ENCODE measurements at places on chromosomes 12 and 14.

GRCh38 chr12:27207615-27208413 is 36.3 kb upstream of the STK38L start:
- no peaks in the 10 kb centered on the region for H3K36me3 ChIP-seq
- no peak for DNase-seq
- H3K4me3 ChIP-seq = no peak overlapping the region
- no peak overlapping the region for H3K27ac ChIP-seq
- no peaks in the 10 kb centered on the region for H3K4me1 ChIP-seq

GRCh38 chr12:120540445-120540844 is 6.3 kb downstream of the RNF10 start:
- no peaks in the 10 kb centered on the region for H3K36me3 ChIP-seq
- H3K27ac ChIP-seq = no peak overlapping the region
- no peaks in the 10 kb centered on the region for H3K27me3 ChIP-seq
- H3K4me3 ChIP-seq = no peak overlapping the region
- DNase-seq = no peak

DNA sequence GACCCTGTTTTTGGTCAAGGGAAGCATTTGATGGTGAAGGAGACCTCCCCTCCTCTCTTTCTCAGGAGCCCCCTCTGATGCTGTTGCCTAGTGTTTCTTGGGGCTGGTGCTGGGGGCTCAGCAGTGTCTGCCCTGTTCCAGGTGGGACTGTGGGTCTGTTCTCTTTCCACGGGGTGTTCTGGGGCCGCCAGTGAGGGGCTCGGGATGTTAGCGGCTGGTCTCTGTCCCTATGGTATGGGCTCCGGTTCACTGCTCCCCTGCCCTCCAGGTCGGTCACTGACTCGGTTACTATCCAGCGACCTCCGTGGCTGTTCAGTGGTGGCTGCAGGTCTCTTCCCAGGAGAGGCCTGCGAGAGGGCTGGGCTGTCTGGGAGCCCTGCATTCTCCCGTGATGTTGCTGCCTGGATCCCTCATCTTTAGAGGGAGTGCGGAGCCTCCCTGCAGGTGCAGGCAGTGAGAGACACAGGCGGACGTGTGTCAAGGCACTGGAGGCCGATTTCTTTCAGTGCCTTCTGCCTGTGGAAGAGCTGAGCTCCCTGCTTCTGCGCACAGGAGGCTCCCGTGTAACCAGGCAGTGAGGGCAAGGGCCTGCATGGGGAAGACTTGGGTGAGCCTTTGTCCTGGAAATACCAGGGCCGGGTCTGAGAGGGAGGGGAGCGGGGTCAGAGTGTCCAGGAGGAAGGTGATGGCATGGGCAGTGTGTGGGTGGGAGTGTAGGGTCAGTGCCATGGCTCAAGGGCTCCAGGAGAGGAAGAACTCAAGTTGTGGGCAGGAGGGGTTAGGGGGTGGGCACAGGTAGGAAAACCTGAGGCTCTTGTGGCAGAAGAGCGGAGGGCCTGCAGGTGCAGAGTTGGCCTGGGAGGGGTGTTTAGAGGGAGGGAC is 362.6 kb downstream of the TMEM121 start:
- no peak for DNase-seq
- peak overlapping the region; percentile 81 for H3K4me3 ChIP-seq
- no peak overlapping the region for H3K27ac ChIP-seq

DNA sequence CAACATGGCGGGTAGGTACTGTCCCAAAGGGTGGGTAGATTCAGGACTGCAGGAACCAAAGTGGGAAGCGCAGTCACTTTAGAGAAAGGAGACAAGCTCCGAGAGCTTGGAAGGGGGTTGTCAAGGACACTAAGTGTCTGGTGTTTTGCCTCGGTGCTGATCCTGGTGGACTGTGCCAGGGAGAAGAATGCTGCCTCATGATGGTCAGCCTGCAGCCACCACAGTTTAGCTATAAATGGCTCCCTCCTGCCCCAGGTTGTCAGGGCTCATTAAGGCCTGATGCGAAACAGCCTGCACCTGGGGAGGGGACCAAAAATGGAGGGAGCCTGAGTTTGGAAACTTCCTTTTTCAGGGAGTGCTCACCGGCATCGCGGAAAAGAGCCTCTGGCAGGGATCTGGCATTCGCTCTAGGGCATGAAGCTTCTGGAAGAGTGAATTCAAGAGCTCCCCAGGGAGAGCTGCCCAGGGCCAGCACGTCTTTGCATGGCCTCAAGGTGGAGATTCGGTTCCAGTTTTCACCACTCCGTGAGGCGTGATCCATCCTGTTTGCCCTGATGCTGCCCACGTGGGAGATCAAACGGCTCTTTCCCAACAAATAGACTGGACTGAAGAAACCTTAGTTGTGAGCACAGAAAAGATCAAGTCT is 164.0 kb downstream of the FOXN3 start:
- peak overlapping the region; percentile 15 for H3K4me3 ChIP-seq
- peak overlapping the region; percentile 26 for H3K27ac ChIP-seq
- peaks cover 14% of the 10 kb centered on the region for H3K36me3 ChIP-seq
- DNase-seq = no peak
- H3K27me3 ChIP-seq = no peaks in the 10 kb centered on the region

DNA sequence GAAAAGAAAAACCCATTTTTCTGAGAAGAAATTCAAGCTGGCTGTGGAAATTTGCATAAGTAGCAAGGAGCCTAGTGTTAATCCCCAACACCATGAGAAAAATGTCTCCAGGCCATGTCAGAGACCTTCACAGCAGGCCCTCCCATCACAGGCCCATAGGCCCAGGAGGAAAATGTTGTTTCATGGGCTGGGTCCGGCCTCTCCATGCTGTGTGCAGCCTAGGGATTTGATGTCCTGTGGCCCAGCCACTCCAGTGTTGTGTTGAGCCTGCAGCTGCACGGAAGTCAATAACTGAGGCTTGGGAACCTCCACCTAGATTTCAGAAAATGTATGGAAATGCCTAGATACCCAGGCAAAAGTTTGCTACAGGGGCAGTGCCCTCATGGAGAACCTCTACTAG is 432.2 kb downstream of the IPO8 start:
- no peaks in the 10 kb centered on the region for H3K4me1 ChIP-seq
- H3K27ac ChIP-seq = no peak overlapping the region
- H3K27me3 ChIP-seq = no peaks in the 10 kb centered on the region
- H3K36me3 ChIP-seq = no peaks in the 10 kb centered on the region

DNA sequence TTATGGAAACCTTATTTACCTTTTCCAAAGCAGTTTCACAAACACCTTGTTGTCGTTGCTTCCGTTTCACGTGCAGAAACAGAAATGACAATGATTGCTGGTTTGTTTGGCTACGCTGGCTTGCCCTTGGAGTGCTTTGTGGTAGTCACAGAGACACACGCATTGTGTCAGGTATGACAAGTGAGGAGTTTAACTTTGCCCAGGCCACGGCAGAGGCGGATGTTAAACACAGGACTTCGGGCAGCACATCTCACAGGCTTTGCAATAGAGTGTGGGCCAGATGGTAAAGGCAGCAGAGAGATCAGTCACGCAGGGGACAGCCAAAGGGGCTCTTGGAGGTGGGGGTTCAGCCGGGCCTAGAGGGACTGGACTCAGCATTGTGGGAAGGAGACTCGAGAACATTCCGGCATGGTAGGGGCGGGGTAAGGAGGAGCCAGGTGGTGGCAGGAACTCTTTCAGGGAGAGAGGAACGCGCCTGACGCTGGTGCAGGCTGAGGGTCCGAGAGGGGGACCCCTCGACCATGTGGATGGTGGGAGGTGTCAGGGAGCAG is 59.8 kb upstream of the KCNA1 start:
- no peaks in the 10 kb centered on the region for H3K36me3 ChIP-seq
- H3K27me3 ChIP-seq = no peaks in the 10 kb centered on the region
- peaks cover 9% of the 10 kb centered on the region for H3K4me1 ChIP-seq
- H3K27ac ChIP-seq = no peak overlapping the region
- no peak overlapping the region for H3K4me3 ChIP-seq
